ENCODE measurements at places on chromosomes 7 and 10. TPM values are rescaled to one million over a fixed set of nuclear protein-coding genes. Genes with fewer than 3 reads are reported as not detected.

GRCh38 chr7:8719102-8719501, 285.7 kb downstream of the NXPH1 start:
- no peaks in the 10 kb centered on the region for H3K36me3 ChIP-seq
- no peaks in the 10 kb centered on the region for H3K27me3 ChIP-seq
- H3K4me3 ChIP-seq: no peak overlapping the region
- DNase-seq: no peak

DNA sequence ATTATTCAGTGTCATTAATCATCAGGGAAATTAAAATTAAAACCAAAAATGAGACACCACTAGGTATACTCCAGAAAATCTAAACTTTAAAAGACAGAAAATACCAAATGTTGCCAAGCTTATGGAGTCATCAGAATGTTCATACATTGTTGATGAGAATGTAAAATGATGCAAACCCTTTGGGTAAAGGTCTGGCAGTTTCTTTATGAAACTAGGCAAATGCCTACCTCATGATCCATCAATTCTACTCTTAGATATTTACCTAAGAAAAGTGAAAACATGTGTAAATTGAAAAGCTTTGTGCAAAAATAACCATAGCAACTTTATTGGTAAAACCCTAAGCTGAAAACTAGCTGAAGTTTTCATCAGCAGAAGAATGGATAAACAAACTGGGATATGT, 329.5 kb upstream of the MEOX2 start:
- no peak overlapping the region for H3K4me3 ChIP-seq
- no peaks in the 10 kb centered on the region for H3K4me1 ChIP-seq
- H3K27ac ChIP-seq: no peak overlapping the region
- no peak for DNase-seq

- H3K4me3 ChIP-seq: peak overlapping the region; percentile 85
- H3K27me3 ChIP-seq: no peaks in the 10 kb centered on the region
- peak; percentile 70 for DNase-seq
Measured at GRCh38 chr7:134458341-134458805, 527 bp downstream of the AKR1B1 start.

DNA sequence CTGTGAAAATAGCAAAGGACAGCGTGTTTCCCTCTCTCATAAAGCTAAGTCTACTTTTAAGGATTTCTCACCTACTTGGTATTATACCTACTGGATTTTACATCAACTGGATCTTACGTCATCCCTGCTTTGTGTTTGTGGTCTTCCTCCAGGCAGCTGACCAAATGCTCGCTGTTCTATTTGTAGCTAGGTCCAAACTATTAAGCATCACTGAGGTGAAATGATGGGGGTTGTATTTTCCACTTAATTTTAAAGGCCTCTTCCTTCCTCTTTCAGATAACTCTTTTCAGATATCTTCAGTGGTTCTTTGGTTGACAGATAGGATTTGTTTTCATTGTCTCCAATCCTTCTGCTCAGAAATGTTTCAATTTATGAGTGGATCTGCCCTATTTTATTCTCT, 169.7 kb downstream of the RNLS start:
- peaks cover 6% of the 10 kb centered on the region for H3K4me1 ChIP-seq
- H3K27ac ChIP-seq: no peak overlapping the region
- H3K27me3 ChIP-seq: no peaks in the 10 kb centered on the region
- no peak overlapping the region for H3K4me3 ChIP-seq
- no peaks in the 10 kb centered on the region for H3K36me3 ChIP-seq

DNA sequence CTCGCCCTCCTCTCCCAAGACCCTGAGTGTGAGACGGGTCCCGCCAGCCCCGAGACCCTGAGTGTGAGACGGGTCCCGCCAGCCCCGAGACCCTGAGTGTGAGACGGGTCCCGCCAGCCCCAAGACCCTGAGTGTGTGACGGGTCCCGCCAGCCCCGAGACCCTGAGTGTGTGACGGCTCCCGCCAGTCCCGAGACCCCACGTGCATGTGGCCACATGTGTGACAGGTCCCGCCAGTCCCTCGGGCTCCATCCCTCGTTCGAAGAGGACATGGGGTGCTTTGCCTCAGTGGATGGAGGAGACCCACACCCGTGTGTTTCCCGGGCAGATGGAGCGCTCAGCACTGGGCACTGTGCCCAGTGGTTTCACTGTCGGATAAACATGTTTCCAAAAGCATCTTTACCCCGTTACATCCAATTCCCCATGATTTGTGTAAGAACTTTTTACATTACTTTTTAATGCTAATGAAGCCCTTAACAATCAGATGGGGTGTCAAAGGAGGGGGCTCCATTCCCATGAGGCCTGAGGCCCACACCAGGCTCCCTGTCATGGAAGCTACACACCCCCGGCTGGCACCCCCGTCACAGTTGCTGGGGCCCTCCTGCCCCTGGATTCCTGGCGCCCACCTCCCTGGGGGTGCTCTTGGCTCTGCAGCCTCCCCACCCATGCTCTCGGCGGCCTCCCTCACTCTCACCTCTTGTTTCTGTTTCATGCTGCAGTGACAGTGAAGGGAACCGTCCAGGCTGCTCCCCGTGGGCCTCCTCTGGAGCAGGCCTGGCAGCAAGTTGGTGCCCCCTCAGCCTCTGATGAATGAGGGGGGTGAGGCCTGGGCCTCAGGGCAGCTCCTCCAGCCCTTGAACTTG, 48.5 kb upstream of the CFAP46 start:
- no peak overlapping the region for H3K4me3 ChIP-seq
- H3K36me3 ChIP-seq: no peaks in the 10 kb centered on the region
- H3K27me3 ChIP-seq: no peaks in the 10 kb centered on the region
- DNase-seq: no peak

DNA sequence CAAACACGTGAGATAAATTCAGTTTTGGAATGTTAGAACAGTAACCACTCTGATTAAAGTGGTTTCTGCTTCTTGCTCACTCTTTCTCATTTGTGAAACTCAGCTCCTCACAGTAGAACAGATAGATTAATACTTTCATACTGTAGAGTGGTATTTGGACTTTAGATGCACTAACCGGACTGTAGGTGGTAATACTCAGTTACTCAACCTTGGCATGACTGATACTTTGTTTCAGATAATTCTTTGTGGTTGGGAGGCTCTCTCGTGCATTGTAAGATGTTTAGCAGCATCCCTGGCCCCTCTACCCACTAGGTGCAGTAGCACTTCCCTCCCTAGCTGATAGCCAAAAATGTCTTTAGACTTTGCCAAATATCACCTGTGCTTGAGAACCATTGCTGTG, 37.6 kb downstream of the MCU start:
- H3K36me3 ChIP-seq: peaks cover 2% of the 10 kb centered on the region
- H3K27me3 ChIP-seq: no peaks in the 10 kb centered on the region
- H3K27ac ChIP-seq: peak overlapping the region; percentile 62
- peak; percentile 7 for DNase-seq

GRCh38 chr10:126842836-126843235, 62.4 kb upstream of the DOCK1 start:
- no peaks in the 10 kb centered on the region for H3K36me3 ChIP-seq
- no peak overlapping the region for H3K27ac ChIP-seq

GRCh38 chr7:74216361-74216761, 6.6 kb downstream of the LAT2 start:
- peaks cover 8% of the 10 kb centered on the region for H3K36me3 ChIP-seq
- no peak for DNase-seq
- H3K4me3 ChIP-seq: no peak overlapping the region
- H3K27ac ChIP-seq: no peak overlapping the region

GRCh38 chr7:78702770-78703169, 750.7 kb downstream of the MAGI2 start:
- no peak overlapping the region for H3K4me3 ChIP-seq
- no peaks in the 10 kb centered on the region for H3K36me3 ChIP-seq
- H3K27ac ChIP-seq: no peak overlapping the region
- no peaks in the 10 kb centered on the region for H3K4me1 ChIP-seq
- no peaks in the 10 kb centered on the region for H3K27me3 ChIP-seq
- no peak for DNase-seq

- H3K27me3 ChIP-seq: no peaks in the 10 kb centered on the region
- no peak overlapping the region for H3K27ac ChIP-seq
- H3K36me3 ChIP-seq: no peaks in the 10 kb centered on the region
- H3K4me1 ChIP-seq: no peaks in the 10 kb centered on the region
Measured at GRCh38 chr10:44577533-44577932, 192.6 kb upstream of the CXCL12 start.

The MGAM2 gene
- total RNA-seq: not detected

The SLC18A2 gene
- not detected for total RNA-seq

The LRRC18 gene
- not detected for total RNA-seq

The ANKRD61 gene
- 0.16 TPM for total RNA-seq

The WNT16 gene
- total RNA-seq: not detected

The METTL27 gene
- 0.40 TPM for total RNA-seq

The CRHR2 gene
- total RNA-seq: not detected

The GRID2IP gene
- not detected for total RNA-seq

The SPOCK2 gene
- total RNA-seq: 142 TPM
